ENCODE measurements at places on chromosomes 2 and 18. TPM values are rescaled to one million over a fixed set of nuclear protein-coding genes. Genes with fewer than 3 reads are reported as not detected.

The DHRS9 gene
- polyA plus RNA-seq: not detected

The KCNF1 gene
- polyA plus RNA-seq: not detected

DNA sequence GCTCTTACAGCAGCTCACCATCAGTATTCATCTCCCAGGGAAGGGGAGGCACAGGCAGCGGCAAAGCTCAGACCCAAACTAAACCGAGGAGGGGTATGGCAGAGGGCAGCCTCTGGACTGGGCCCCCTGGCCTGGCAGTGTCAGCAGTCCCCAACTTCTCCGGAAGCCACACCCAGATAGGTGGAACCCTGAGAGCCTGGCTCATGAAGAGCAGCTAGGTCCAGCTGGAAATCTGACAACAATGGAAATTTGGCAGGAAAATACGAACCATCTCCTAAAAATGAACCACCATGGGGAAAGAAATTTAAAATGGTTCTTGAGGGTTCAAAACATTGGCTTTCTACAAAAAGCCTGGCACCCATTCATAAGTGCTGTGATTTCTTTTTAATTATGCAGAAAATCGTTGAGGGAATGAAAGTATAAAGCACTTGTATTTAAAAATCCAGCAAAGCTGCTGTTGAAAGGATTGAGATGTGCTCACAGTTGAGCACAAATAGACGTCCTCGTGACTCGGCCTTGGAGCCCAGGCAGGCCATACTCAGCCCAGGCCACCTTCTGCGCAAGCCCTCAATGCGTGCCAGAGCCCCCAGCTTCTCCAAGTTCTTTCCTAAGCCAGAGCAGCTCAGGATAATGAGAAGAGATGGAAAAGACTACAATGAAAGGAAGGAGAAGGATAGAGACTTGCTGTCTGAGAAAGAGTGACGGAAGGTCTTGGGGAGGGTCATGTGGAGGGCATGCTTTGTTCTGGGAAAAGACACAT lies 93.0 kb downstream of the COL6A3 start:
- DNase-seq: no peak

DNA sequence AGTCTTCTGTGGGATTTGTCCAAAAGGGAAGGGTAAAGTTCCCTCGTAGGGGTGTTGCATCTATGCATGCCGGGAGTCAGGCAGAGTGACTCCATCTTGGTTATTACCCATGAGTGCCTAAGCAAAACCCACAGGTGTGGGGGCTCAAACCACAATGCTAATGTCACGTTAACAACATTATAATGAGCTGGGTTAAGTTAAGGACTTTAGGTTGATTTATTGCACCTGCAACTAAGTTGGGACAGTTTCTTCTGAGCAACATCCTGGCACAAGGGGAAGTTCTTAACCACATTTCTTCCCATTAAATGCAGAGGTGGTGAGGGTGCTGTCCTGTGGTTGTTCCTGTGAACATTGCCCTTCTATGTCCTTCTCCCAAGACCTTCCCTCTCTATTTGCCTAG lies 1596.8 kb upstream of the SLC39A10 start:
- no peak for DNase-seq

DNA sequence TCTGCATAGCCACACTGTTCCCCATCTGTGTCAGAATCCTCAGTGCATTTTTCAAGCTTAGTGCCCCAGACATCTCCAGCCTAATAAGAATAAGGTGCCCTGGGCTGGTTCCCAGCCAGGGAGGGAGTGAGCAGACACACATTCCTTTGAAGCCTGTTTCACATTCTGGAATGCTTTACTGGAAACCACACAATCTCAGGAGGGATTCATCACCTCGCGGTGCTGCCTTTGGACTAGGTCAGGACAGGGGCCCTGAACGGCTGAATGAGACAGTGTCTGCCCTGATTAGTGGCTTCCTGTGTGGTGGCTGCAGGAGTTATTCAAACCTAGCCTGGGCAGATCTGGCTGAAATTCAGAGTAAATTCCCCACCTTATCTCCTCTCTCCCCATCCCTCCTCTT lies 108.0 kb upstream of the LDAH start:
- no peak for DNase-seq

DNA sequence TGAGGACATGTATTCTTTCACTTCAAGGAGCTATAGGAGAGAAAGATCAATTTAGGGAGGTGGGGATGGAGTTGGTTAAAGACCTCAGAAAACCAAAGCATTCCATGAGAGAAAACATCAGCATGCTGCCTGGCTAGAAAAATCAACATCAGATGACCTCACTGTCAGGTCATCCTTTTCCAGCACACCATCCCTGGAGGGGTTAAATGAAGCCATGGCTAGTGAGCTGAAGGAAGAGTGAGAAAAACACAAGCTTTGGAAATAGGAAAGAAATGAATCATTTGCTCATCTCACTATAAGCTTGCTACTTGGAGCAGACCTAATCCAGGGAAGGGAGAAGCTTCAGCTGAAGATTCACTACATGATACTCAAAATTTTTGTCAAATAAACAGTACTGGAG lies 109.5 kb upstream of the ITGB6 start:
- no peak for DNase-seq

The ANKAR gene
- 17.2 TPM for polyA plus RNA-seq

The DOK6 gene
- not detected for polyA plus RNA-seq

- peak; percentile 49 for DNase-seq
These were observed at the start of gene MSL3B for GRCh38 chr2:233867993-233868532. MSL3B (minus strand) TSS chr2:233868386.

- no peak for DNase-seq
These were observed 95.6 kb downstream of the ITGA4 start for GRCh38 chr2:181552808-181553207.

GRCh38 chr18:49021433-49022129 lies 70.8 kb upstream of the SMAD7 start:
- DNase-seq: no peak

The PDCD1 gene
- polyA plus RNA-seq: not detected

The TCF23 gene
- not detected for polyA plus RNA-seq

- DNase-seq: no peak
These were observed 2.8 kb downstream of the TMEM150A start for GRCh38 chr2:85599468-85600234.

- DNase-seq: no peak
These were observed 20.9 kb upstream of the CCBE1 start for GRCh38 chr18:59718108-59718463.

The LAMA1 gene
- not detected for polyA plus RNA-seq

The SCN7A gene
- polyA plus RNA-seq: not detected

The IL18R1 gene
- 1.7 TPM for polyA plus RNA-seq

The G6PC2 gene
- not detected for polyA plus RNA-seq

DNA sequence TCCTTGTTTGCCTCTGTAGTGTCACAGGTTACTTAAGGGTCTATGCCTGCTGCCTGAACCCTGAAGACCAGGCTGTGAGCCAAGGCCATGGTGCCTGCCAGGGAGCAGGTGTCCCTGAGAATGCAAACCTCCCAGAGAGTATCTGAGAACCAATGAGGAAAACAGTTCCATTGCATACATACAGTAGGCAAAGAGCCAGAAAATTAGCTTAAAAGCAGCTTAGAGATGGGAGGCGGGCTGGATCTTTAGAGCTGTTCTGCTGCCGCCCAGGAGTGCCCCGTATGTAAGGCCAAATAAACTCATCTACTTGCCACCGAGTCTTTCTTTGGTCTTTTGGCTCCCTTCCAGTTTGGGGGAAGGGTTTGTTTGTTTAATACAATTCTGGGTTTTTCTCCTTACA lies 327.9 kb downstream of the CLIP4 start:
- no peak for DNase-seq

GRCh38 chr18:68837665-68838451 lies 40.0 kb downstream of the CCDC102B start:
- no peak for DNase-seq

GRCh38 chr18:59861963-59862819 lies 37.6 kb upstream of the PMAIP1 start:
- DNase-seq: peak; percentile 37

GRCh38 chr2:216114382-216114713 lies 5.2 kb downstream of the XRCC5 start:
- DNase-seq: no peak

DNA sequence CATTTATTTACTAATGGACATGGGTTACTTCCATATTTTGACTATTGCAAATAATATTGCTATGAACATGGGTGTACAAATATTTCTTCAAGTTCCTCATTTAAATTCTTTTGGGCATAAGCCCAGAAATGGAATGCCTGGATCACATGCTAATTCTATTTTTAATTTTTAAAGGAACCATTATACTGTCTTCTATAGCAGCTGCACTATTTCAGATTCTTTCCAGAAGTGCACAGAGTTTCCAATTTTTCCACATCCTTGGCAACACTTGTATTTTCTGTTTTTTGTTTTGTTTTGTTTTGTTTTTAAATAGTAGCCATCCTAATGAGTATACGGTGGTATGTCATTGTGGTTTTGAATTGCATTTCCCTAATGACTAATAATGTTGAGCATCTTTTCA lies 8.5 kb upstream of the RALBP1 start:
- no peak for DNase-seq

The LRRC30 gene
- polyA plus RNA-seq: not detected

DNA sequence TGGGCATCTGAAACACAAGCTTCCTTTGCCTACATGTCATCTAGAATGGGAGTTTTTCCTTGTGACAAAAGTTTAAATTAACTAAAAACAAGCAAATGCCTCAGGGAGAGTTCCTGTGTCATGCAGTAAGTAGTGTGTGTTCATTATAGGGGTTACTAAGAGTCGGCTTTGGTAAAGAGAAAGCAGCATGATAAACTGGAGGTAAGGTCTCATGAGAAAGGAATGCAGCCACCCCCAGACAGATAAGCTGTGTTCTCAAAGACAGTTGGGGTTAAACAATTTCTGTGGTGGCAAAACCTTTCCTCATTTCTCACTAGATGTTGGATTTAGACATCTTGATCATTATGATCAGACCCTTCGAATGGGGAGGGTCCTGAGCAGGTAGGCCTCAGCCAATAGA lies 129.7 kb downstream of the MAP4K4 start:
- no peak for DNase-seq

The TSPYL6 gene
- not detected for polyA plus RNA-seq

The LOXL3 gene
- not detected for polyA plus RNA-seq
